ENCODE measurements at places on chromosomes 11 and 22. TPM values are rescaled to one million over a fixed set of nuclear protein-coding genes. Genes with fewer than 3 reads are reported as not detected.

DNA sequence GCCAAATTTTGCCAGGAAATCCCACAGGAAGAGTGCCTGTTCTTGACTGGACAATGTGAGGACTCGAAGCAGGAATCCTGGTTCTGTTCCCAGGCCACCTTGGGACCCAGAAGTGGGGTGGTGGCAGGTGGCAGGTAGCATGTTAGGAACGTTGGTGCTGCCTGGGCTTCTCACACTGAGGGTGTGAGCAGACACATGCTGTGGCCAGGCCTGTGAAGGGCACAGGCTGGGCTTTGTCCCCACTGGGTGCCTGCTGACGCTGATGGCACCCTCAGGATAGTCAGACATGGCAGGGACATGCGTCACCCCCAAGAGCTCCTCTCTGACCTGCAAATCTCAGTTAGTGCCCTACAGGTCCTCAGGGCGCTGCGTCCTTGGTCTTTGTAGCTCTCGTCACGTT lies 21.1 kb upstream of the NECTIN1 start:
- no peak overlapping the region for H3K4me3 ChIP-seq
- no peak overlapping the region for H3K27ac ChIP-seq
- H3K36me3 ChIP-seq: no peaks in the 10 kb centered on the region

GRCh38 chr11:56558574-56558973 lies 15.5 kb upstream of the OR5M11 start:
- DNase-seq: no peak
- H3K4me1 ChIP-seq: no peaks in the 10 kb centered on the region
- H3K4me3 ChIP-seq: no peak overlapping the region
- H3K27ac ChIP-seq: no peak overlapping the region
- H3K27me3 ChIP-seq: no peaks in the 10 kb centered on the region

RBM4B gene
- 40.5 TPM for total RNA-seq

DNA sequence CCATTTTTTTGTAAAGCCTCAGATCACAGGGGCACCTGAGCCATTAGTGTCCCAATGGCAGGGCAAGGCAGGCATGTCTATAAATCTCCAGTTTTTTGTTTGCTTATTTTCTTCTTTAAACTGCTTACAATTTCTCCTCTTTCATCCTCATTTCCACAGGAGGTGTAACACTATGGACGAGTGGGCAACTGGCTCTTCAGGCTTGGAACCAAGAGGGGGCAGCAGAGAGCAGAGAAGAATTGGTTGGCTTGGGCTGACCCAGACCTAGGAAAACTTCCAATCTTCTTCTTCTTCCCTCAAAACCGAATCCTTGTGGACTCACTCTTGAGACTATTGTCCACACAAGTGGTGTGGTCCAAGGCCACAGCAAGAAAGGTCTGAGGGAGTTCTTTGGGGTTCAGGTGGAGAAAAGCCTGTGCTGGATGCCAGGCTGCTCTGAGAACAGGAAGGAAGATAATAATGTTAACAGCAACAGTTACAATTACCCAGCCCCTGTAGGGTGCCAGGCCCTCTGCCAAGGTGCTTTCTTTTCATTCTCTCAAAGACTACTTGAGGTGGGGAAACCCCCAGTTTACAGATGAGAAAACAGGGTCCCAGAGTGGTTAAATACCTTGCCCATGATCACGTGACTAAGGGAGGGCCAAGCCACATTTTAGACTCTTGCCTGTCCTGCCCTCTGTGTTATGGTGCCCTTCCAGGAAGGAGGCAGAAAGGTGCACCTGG lies 70.7 kb upstream of the E2F8 start:
- H3K27ac ChIP-seq: no peak overlapping the region
- no peaks in the 10 kb centered on the region for H3K36me3 ChIP-seq
- peak; percentile 52 for DNase-seq
- H3K27me3 ChIP-seq: peaks cover 8% of the 10 kb centered on the region
- no peak overlapping the region for H3K4me3 ChIP-seq

- no peaks in the 10 kb centered on the region for H3K36me3 ChIP-seq
- H3K4me1 ChIP-seq: peaks cover 11% of the 10 kb centered on the region
- no peak overlapping the region for H3K27ac ChIP-seq
These were observed 4.4 kb downstream of the CACNA1I start for GRCh38 chr22:39574779-39575551.

All from A673 (cell line).